KBM-7 (cell line): ENCODE measurements at places on chromosomes 16 and 17.
A peak's percentile ranks its signal among the peaks of the same experiment; 100 is the strongest.

- DNase-seq, result no peak
These were observed 8.7 kb upstream of the ADGRG1 start for GRCh38 chr16:57619606-57620334.

DNA sequence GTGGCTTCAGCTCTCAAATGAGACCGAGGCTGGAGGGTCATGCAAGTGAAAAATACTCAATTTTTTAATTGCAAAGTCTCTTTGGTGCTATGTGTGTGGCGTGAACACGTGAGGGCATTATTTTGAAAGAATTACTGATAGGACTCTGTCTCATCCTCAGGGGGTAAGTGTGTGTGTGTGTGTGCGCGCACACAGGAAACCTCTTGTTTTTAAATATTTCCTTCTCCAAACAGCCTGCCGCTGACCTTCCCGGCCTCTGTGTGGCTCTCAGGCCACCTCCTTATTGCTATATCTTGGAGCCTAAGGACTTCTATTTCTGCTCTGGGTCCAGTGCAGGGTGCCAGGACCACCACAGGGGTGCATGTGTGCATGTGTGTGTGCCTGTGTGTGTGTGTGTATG is 99.7 kb downstream of the CMIP start:
- peak; percentile 69 for DNase-seq

DNA sequence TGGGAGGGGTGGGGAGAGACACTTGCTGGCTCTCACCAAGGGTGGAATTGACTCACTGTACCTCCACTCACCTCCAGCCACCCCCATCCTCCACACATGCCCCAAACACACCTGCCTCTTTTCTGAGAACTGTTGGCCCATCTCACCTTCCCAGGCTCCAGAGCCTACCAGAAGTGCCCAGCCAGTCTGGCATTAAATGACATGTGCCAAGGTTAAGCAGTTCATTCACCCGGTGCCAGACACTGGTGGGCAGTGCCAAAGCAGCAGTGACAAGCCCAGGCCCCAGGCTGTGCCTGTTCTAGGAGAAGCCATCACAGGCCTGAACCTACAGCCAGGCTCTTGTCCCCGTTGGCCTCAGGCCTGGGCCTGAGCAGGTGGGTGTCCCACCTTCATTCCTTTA is 11.2 kb downstream of the MVP start:
- no peak for DNase-seq

- no peak for DNase-seq
These were observed 867.3 kb upstream of the GOT2 start for GRCh38 chr16:59601452-59601851.
